ENCODE measurements at places on chromosomes 1 and 21.

DNA sequence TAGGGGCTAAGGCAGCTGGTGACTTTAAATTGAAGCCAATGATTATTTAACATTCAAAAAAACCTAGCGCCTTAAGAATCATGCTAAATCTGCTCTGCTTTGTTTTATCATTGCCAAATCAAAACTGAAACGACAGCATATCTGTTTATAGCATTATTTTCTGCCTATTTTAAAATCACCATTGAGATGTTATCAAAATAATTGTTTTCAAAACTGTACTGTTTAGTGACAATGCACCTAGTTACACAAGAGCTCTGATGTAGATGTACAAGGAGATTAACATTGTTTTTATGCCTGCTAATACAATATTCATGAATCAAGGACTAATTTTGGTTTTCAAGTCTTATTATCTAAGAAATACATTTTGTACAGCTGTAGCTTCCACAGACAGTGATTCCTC lies 1521.3 kb downstream of the AMY1C start:
- no peak for DNase-seq

- DNase-seq = no peak
These were observed 39.6 kb upstream of the ARHGAP29 start for GRCh38 chr1:94276988-94277434.

DNA sequence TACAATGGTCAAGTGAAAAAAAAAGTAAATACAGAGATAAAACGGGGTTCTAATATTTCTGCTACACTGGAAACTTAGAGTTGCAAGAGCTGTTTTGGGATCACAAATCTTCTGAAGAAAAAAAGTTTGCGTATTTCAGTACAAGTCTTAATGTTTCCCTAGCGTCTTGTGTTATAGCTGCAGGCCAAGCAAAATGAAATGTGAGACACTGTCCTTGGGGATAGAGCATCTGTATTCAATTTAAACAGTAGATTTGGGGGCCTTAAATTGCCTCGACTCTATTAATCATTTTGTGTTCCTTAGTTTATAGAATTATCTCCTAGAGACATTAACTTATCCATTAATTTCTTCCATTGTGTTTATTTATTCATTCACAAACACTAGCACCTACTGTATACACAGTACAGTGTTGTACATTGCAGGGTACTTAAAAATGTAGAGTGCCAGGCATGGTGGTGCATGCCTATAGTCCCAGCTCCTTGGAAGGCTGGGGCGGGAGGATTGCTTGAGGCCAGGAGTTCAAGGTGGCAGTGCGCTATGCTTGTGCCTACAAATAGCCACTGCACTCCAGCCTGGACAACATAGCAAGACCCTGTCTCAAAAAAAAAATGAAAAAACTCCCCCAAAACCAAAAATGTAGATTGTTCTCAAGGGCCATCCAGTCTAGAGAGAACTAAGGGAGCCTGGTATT lies 7.9 kb downstream of the DISC1 start:
- no peak for DNase-seq

DNA sequence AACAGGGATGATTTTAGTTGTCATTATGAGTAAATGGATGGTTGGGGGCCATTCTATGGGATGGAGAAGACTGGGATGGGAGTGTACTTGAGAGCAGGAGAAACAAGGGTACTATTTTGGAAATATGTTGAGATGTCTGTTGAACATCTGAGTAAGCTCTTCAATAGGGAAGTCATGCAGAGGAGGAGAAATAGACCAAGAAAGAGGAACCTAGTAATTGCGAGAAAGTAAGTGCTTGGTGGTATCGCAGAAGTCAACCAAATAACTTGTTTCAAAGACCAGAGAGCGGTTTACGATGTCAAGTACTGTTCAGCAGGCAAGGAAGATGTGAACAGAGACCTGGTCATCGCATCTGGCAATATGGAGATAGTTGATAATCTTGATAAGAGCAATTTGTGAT lies 22.4 kb upstream of the CHRM3 start:
- no peak for DNase-seq

- DNase-seq = no peak
These were observed 235.2 kb downstream of the FAM72C start for GRCh38 chr1:143736562-143736961.

DNA sequence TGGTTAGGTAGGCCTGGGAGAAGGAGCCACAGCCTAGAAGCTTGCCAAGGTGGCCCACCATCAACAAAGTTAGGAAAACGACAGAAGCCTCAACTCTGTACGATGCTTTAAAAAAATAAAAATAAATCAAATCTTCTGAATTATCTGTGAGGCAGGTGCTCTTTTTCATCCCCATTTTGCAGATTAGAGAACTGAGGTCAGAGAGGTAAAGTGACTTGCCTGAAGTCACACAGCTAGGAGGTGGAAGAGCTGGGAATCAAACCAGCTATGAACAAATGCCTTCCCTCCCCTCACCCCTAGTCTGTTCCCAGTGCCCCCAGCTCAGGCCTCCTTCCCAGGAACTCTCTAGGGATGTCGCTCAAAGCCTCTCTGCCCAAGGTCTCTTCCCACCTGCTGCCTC lies 30.4 kb downstream of the EPHA2 start:
- DNase-seq = no peak

GRCh38 chr21:33708874-33709273 lies 66.6 kb downstream of the ITSN1 start:
- no peak for DNase-seq

GRCh38 chr1:207313131-207313530 lies 8.3 kb upstream of the CD55 start:
- no peak for DNase-seq

DNA sequence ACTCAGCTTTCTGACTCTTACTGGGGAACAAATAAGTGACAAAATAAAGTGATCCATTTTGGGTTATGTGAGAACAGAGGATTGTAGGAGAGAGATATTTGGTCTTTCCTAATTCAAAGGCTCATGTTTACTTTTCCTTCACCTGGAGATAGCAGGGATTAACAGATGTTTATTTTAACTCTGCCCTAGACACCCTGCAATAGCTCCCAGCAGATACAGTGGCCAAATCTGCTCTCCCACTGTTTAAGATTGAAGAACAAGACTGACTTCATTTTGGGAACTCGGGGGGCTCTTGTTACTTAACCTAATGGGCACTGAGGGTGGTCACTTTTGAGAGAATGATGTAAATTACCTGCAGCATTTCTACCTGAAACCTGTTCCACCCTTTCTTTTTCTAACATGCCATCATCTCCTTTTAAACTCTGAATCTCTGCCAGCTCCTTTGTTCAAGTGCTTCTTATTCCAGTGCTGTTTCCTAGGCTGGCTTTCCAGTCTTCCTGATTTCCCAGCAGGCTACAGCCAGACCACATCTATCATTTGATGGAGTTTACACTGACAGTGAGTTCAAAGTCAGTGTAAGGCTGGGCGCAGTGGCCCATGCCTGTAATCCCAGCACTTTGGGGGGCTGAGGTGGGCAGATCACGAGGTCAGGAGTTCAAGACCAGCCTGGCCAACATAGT lies 90.0 kb downstream of the SELENOF start:
- no peak for DNase-seq

- DNase-seq = no peak
These were observed 195.9 kb downstream of the TOMM20 start for GRCh38 chr1:234932511-234933430.

DNA sequence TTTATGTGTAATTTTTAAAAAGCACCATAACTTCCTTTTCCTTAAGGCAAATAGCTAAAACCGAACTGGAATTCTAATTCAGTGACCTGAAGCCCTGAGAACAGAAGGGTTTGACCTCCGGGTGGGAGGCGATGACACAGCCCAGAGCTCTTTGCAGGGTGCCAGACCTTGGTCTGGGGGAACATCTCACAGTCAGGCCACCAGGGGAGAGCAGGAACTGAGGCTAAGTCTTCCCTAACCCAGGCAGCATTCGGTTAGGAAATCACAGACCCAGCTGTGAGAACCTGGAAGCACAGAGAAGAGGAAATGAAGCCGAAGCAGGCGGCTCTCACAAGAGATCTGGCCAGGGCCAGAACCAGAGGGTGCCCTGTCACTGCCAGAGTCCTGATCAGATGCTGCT lies 444.8 kb downstream of the TTLL7 start:
- DNase-seq = no peak
